Activated CD8-positive, alpha-beta memory T cell treated with anti-CD3 and anti-CD28 coated beads for 4 hours (primary cell): ENCODE measurements at places on chromosomes 2 and 18.

- DNase-seq, result no peak
These were observed 359.4 kb upstream of the RAB12 start for GRCh38 chr18:8249811-8250210.

DNA sequence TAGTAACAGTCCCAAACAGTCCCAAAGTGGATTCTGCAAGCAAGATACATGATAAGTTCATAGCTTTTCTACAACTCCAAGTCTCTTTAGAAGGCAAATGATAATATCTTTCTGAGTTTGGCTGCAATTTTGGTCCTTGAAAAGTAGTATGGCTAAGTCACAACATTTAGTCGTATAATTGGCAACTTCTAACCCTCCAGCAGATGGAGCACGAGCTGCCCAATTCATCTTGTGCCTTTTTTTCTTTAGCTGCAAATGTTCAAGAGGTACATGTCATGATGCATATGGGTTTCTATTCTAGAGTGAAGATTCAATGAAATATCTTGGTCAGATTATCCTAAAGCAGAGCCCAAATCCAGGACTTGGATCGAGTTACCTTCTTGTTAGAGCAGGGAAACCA, 127.0 kb upstream of the KLHL14 start:
- DNase-seq, result no peak

DNA sequence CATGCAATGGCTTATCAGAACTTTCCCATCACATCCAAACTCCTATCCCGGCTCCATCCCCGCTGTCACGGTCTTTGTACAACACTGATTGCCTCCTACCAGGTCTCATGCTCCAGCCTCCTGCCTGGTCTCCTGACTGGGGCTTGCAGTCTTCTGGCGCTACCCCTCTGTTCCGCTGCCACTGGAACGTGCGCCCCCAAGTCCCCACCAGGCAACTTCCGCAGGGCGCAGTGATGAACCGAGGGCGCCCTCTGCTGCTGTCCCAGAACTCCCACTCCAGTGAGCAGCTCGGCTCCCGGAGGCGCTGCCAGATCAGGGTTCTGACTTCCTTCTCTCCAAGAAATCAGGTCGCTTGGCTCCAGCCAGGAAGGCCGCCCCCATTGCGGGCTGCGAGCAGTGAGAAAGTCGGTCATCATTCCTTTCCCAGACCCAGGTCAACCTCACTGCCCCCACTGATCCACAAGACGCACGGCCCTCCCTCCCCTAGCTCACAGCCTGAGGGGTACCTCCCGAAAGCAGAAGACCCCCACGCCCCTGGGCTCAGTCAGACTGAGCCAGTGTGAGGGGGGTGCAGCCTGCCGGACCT, 43.9 kb upstream of the RAB11FIP5 start:
- DNase-seq, result no peak

DNA sequence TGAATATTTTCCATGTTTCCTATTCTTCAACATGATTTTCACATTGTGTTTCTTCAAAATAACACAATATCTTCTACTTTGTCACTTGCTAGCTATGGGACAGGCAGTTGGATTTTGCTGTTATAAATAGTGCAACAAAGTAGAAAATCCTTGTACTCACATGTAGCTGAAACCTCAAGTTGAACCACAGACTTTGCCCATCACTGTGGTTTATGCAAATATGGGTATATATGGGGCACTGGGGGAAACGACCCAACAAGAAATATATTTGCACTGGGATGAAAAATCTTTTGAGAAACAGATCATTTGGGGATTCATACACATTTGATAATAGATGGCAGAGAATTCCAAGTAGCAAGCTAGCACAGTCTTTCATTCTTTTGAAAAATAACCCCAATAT, 486.3 kb upstream of the MAP2 start:
- no peak for DNase-seq

- no peak for DNase-seq
These were observed 60.1 kb downstream of the ITGB6 start for GRCh38 chr2:160139991-160140390.

- DNase-seq, result no peak
These were observed 341.4 kb downstream of the LPIN1 start for GRCh38 chr2:12087671-12088380.

DNA sequence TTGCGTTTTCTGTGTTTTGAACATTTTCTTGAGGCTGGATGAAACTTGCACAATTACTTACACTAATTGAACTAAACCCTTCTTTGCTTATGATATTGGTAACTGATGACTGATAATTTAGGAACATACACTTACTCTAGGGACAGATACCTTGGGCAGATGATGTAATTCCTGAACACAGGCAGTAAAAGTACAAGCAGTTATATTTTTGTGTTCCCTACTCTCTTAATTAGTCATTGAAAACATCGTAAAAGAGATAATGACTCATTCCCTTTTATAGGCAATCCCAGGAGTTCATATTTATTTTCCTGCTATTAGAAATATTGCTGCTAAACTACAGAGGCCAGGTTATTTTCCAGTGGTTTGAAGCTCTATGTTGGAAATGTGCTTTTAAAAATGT, 46.4 kb downstream of the CCDC85A start:
- DNase-seq, result no peak

- DNase-seq, result no peak
These were observed 46.1 kb downstream of the BCL11A start for GRCh38 chr2:60507211-60507965.

DNA sequence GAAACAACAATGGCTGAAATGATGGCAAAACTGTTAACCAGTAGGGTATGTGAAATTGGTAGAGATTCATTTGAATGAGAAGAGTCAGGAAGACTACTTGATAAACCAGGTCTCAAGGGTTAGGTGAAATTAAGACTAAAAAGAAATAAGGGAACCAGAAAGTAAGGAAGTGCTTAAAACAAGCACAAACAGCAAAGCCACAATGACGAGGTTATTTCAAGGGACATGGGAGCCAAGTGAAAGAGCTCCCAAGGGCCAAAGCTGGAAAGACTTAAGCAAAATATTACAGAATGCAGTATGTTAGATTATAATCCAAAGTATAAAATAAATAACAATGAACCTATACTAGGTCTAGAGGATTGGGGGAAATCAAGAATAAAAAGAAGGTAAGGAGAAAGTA, 19.3 kb upstream of the CD302 start:
- no peak for DNase-seq

- DNase-seq, result no peak
These were observed 46.6 kb upstream of the TPO start for GRCh38 chr2:1366546-1367134.

DNA sequence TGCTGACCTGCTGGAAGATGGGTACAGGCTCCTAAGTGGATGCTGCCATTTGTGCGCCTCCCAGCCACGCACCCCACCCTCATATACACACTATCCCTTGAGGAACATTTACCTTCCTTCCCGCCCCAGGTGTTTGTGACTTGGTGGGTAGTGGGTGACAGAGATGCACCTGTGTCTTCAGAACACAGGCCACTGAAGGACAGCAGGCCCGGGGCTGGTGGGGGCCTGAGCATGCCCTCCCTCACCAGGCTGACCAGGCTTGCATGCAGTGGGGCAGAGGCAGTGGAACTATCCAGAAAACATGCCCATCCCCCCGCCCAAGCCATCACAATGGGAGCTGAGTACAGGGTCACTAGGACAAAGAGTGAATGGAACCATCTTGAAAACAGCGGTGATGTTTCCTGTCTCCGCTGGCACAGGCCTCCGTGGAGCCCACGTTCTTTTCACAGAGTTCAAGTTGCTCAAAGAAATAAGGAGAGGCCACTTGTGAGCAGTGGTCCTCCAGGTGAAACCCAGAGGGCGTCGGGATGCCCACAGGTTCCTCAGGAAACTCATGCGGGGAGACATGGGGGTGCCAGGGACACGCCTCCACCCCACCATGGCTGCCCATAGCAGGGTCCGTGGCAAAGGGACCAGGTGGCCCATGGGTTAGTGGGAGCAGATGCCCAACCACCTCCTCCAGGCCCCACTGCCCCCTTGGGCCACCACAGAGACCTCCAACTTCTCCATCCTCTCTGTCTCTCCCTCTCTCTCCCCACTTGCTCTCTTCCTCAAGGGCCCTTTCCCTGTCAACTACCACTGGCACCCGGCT, 90.9 kb downstream of the MALT1 start:
- no peak for DNase-seq

DNA sequence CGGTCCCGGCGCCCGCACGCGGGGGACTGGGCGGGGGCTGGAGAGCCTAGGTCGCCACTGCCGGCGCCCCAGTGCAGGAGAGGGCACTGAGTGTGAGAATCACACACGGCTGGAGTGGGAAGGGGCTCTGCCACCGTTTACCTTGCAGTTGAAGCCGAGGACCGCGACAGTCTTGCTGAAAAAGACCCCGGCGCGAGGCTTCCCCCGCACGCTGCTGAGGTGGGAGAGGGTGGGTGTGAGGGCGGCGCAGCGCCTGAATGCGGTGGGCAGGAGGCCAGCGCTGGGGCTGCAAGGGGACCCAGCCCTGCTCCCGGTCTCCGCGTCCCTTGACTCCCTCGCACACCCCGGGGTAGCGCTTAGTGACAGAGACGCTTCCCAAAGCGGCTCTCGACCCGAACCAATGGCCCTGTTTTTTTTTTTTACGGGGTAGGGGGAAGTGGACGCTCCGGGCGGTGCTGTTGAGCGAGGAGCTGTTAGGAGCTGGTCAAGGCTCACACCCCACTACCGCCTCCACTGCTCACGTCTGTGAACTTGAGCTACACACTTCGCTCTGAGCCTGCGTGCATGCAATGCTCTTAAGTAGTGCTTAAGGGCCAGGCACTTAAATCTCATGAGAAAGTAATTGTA, 794 bp downstream of the NOTO start:
- DNase-seq, result no peak

DNA sequence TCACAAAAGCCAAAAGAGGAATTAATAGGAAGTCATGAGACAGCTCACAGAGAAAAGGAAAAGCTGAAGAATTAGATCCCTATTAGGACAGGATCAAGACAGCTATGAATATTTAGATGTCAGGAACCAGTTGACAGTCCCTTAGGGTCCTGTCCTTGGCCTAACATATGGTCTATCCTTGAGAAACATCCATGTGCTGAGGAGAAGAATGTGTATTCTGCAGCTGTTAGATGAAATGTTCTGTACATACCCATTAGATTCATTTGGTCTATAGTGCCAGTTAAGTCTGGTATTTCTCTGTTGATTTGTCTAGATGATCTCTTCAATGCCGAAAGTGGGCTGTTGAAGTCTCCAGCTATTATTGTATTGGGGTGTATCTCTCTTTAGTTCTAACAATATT, 37.6 kb upstream of the SLC40A1 start:
- DNase-seq, result no peak

DNA sequence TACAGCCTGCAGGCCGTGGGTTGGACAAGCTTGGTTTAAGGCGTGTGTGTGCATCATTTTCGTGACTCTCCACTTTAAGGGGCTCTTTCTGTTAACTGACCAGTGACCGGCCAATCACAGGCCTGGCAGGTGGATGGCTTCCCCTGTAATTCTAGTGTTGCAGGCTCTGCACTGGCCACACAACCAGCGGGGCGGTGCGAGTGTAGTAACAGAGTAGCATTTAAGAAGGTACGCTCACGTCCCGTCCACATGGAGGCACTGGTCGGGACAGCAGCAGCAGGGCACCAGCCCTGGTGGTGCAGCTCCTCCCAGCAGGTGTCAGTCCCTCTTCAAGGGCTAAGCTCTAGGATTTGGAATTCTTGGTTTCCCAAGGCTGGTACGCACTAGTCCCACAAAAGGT, 8.0 kb upstream of the ANO7 start:
- no peak for DNase-seq

- no peak for DNase-seq
These were observed 241.9 kb downstream of the BCL11A start for GRCh38 chr2:60311524-60311923.

GRCh38 chr2:79817288-79817687, 304.4 kb downstream of the CTNNA2 start:
- DNase-seq, result no peak

- no peak for DNase-seq
These were observed 6.9 kb upstream of the DPYSL5 start for GRCh38 chr2:26840937-26841610.

DNA sequence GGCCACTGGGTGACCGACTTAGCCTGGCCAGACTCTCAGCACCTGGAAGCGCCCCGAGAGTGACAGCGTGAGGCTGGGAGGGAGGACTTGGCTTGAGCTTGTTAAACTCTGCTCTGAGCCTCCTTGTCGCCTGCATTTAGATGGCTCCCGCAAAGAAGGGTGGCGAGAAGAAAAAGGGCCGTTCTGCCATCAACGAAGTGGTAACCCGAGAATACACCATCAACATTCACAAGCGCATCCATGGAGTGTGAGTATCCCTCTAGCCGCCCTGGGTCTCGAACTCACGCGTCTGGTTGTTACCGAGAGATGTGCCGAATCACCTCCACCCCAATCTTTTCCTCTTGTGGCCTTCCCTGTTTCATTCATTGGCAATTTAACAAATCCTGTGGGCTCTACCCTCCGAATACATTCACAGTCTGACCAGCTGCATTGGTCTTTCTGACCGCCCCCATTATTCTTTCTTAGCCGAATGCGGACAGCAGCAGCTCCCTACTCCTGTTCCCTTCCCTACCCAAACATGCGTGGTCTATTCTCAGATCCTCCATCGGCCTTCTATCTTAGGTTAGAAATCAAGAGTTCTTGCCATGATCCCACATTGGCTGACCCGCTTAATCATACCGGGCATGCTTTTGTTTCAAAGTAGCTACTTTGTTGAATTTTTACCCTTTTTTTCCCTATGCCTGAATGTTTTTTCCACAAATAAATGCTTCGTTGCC, 631 bp downstream of the RPL31 start:
- DNase-seq, result no peak

DNA sequence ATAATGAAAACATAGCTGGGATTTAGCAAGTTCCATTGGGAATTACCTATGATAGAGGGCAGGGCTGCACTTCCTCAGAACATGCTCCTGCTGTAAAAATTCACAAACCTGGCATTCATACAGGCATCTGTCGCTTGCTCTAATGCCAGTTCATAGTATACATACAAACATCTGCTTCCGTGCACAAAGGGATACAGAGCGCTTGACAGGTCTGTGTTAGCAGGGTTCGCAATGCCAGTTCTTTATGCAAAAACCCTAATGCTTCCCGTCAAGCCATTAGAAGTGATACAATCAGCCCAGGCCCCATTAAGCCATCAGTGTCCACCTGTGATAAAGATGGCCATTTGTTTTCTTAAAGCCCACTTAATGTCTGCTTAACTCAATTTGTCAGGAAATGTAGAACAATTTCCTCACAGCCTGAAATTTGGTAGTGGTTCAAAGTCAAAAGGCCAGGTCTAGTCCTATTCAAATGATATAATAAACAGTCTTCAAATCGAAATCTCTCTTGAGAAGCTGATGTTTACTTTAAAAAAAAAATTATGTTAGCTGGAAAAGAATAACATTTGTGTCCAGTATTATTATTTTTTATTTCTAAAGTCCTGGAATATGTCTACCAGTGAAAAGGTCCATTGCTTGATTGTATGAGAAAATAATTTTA, 556.3 kb downstream of the ARHGAP15 start:
- DNase-seq, result no peak

- DNase-seq, result no peak
These were observed 44.7 kb upstream of the GAREM2 start for GRCh38 chr2:26128176-26128575.

DNA sequence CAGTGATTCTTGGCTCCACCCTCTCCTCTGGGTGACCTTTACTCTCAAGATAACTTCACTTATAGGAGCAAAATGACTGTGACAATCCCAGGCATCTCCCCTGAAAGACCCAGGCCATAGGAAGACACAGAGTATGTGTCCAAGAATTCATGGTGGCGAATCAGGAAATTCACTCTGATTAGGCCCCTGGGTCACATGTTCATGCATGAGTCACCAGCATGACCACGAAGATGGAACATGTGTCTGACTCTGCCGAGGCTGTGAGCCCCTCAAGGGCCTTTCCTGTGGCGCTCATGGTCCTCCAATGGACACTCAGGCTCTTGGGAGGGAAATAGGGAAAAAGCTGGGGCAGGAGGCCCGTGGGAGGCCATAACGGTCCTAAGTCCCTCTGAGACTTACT, 74.0 kb upstream of the TEX51 start:
- no peak for DNase-seq
